ENCODE measurements at places on chromosomes 5 and 9.

DNA sequence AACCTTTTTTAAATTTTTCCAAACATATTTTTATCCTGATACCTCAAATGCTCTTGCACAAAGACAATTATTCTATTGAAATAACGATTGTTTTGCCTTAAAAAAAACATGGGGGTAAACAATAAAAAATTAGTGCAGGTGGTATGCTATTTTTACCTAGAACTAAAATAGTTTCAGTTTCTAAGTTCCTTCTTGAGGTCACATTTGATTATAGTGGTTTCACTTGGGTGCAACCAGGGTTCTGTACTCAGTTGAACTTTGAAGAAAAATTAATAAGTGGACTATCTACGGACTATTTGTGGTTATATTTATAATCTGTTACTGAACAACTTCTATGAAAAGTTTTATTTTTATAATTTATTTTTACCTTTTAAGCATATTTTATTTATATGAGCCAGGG, 387.1 kb upstream of the IZUMO3 start:
- DNase-seq: no peak

DNA sequence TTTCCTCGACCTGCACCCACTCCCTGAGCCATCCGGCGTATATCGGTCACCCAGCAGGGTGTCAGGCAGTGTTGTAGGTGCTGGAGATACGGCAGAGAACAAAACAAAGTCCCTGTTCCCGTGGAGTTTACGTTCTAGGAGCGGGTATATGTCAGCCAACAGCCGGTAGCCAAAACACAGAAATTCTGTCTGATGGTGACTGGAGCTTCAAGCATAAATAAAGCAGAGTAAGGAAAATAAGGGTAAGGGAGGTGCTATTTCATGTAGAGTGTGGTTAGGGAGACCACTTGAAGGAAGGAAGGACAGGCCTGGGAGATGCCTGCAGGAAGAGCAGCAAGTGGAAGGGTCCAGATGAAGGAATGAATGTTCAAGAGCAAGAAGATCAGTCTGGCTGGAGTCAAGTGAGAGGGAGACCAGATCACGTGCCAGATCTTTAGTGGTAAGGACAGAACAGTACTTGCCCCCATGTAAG, 783 bp upstream of the ZFR start:
- DNase-seq: no peak

- DNase-seq: peak; percentile 30
Measured at GRCh38 chr5:159915904-159916840, at the start of gene ADRA1B. Gene ADRA1B, plus strand, starts transcription at chr5:159916482. Its CDS starts 424 bp downstream, at chr5:159916906.

- DNase-seq: no peak
Measured at GRCh38 chr9:84519413-84519812, 150.1 kb upstream of the NTRK2 start.

GRCh38 chr5:173045474-173045873, 10.7 kb upstream of the CREBRF start:
- DNase-seq: no peak

GRCh38 chr9:134486143-134486591, 155.4 kb upstream of the COL5A1 start:
- no peak for DNase-seq

DNA sequence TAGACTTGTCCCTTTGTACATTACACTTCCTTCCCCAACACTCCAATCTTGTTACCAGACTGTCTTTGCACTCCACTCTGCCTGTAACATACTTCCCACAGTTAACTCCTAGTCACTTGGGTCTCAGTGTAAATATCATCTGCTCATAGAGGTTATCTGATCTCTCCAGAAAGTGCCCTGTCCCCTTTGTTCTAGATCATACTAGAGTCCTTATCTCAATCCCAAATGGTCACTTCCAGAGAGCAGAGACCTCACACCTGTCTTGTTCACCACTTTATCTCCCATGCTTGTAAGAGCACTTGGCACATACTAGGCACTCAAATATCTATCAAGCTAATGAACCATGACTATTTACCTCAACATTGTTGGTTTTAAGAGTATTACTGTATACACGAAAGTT, 30.4 kb downstream of the SETX start:
- DNase-seq: no peak

DNA sequence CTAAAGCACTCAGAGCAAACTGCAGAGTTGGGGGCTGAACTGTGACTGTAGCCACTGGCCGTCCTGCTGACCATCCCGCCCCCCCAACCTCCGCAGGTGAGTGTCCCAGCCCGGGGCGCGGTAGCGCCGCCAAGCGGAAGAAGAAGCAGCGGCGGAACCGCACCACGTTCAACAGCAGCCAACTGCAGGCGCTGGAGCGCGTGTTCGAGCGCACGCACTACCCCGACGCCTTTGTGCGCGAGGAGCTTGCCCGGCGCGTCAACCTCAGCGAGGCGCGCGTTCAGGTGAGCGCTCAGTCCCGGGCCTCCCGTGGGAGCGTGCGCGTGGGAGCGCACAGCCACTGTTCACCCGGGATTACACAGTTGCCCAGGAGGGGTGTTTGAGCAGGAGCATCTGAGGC, 33.7 kb downstream of the PTGES start:
- DNase-seq: no peak

DNA sequence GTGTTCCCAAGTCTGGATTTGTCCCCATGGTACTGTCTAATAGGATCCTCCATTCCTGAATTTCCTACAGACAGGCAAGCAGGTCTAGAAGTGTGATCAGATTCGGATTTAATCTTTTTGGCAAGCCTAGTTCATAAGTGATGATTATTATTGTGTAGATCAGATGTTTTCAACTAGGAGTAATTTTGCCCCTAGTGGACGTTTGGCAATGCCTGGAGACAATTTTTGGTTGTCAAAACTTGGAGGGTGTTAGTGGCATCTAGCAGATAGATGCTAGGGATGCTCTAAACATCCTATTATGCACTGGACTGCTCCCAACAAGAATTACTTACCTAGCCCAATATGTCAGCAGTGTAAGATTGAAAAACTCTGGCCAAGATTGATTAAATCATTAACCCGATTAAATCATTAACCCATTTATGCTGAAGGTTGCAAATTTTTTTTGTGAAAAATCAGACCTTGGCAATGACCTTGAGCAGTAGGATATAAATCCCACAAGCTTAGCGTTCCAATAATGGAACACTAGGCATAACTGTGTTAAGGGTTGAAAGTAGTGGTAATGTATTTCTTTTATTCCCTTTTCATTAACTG, 28.2 kb downstream of the TCERG1 start:
- DNase-seq: no peak

DNA sequence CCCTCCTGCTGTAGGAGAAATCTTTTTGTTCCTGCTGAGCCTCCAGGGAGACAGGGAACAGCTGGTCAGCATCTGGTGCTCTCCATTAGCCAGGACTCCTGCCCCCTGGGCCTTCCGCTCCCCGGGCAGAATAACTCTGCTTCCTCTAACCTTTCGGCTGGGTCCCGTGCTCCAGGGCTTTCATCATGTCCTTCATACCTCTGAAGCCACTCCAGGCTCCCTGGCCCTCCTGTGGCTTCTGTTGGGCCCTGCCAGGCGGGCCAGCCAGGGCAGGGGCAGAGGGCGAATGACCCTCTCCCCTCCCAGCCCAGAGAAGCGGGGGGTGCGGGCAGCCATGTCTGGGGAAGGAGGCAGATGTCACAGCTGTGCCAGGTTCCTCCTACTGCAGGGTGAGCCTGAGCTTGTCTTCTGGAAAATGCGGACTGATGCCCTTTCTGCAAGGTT, 81.7 kb upstream of the LMX1B start:
- DNase-seq: no peak

GRCh38 chr5:34767180-34767579, 71.8 kb upstream of the TTC23L start:
- DNase-seq: no peak

- DNase-seq: no peak
Measured at GRCh38 chr5:74028406-74028805, 402.4 kb downstream of the ARHGEF28 start.

GRCh38 chr5:74251141-74252035, 389.1 kb downstream of the ENC1 start:
- no peak for DNase-seq

DNA sequence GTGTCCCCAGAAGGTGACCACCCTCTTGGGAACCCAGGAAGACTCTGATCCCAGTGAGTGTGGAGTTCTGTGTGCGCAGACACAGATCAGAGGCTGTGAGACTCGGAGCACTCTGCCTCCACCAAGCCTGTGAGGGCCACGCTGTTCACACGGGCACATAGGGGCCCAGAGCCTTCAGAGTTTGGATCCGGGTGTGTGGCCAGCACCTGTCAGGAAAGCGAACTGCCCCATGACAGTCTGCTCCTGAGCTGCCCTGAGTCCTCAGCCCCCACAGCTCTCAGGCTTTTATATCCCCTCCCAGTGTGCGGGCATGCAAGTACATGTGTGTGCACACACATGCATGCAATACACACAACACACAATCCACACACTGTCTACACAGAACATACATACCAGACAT, 161.8 kb upstream of the IRX2 start:
- DNase-seq: no peak

GRCh38 chr9:126673689-126674364, 60.1 kb downstream of the LMX1B start:
- no peak for DNase-seq

- no peak for DNase-seq
Measured at GRCh38 chr5:178462816-178463215, 127.4 kb downstream of the COL23A1 start.

- no peak for DNase-seq
Measured at GRCh38 chr5:136605638-136606037, 240.3 kb upstream of the TRPC7 start.

DNA sequence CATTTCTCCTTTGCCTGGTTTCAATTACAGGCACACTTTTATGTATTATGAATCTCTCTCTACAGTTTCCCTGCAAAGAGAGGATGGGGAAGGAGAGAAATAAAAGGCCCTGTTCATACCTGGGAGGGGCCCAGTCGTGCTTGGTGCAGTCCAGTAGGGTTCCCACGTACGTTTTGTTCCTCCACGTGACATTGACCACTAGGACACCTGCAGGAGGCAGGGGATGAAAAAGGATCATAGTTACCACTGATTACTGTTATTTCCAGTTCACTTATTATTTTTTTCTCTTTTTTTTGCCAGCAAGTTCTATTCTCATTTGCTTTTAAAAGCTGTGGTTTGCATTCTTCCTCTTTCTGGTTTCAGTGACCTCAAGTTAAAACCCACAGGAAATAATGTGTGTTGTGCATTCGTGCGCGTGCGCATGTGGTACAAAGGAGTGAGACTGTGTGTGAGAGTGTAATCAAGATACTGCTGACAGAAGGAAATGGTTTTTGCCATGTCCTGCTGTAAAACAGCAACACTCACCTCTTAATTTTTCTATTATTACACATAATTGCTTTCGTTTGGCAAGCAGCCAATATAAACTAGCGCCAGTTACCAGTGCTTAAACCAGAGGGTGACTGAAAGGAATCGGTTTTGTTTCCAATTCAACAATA, 96.8 kb downstream of the ZNF608 start:
- DNase-seq: peak; percentile 83

DNA sequence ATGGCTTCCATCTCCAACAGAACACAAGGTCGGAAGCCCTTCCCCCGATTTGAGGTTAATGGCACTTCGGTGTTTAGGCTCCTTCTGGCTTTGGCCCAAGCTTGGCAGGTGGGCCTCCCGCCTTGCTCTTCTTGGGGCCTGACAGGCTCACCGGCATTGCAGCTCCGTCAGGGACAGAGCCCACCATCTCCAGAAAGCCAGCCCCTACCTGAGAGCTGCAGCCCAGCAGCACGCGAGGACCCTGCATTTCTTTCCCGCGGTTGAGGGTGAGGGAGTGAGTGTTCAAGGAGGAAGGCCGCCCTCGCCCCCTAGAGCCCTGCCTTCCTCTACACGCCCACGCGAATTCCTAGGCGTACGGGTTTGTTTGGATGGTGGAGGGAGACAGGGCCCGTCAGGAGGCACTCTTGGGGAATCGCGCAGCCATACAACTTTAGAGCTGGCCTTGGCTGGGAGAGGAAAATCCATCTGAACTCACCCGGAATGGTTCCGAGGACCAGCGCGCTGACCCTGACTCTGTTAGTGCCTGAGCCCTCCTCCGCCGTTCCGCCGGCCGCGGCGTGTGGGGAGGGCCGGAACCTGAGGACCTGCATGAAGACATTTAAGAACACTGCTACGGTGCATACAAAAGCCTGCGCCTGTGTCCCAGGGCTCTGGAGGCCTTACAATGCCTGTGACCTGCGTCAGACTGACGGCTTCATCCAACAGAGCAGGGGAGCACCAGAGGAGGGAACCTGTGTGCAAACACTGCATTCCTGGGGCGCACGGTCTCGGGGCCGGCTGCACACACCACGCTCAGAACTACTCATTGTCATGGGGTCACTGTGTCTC, 73.8 kb downstream of the MRPL36 start:
- DNase-seq: no peak

GRCh38 chr5:136011414-136012001, 17.3 kb upstream of the TGFBI start:
- DNase-seq: no peak

DNA sequence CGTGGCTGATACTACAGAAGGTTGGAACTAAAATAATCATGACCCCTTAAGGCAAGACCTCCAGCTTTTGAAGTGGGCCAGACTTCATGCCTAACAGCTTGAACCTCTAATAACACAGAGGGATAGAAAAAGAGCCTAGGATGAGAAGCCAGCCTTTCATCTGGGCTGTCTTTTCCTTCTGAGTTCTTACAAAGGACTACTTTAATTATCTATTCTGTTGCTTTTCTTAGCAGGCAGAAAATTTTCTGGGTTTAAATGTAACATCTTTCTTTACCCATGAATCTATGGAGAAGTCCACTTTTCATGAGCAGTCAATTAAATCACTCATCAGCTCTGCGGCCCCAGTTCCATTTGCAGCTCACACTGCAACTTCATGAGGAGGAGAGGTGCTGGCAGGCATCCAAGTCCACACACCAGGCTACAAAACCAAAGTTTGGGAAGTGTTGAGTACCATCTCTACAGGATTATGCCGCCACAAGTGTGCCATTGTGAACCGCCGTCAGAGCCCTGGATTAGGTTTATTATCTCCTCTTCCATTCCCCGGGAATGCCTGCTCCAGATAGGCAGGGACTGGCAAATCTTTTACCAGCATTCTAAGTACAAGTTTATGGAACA, 192.0 kb downstream of the TLE4 start:
- no peak for DNase-seq

- peak; percentile 24 for DNase-seq
Measured at GRCh38 chr5:6291961-6292360, 86.4 kb downstream of the MED10 start.

DNA sequence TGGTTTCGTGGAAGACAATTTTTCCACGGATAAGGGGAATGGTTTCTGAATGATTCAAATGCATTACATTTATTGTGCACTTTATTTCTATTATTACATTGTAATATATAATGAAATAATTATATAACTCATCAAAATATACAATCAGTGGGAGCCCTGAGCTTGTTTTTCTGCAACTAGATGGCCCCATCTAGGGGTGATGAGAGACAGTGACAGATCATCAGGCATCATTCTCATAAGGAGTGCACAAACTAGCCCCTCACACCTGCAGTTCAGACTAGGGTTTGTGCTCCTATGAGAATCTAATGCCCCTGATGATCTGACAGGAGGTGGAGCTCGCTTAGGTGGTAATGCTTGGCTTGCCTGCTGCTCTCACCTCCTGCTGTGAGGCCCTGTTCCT, 6.4 kb downstream of the ISCA1 start:
- no peak for DNase-seq

- DNase-seq: no peak
Measured at GRCh38 chr9:135695036-135695435, 4.2 kb downstream of the SOHLH1 start.

GRCh38 chr5:61330845-61331406, 1.1 kb upstream of the ZSWIM6 start:
- peak; percentile 72 for DNase-seq

Data from stimulated activated naive CD4-positive, alpha-beta T cell (primary cell).